ENCODE measurements at places on chromosomes 5 and 9.

- no peak for DNase-seq
These were observed 36.8 kb downstream of the PCDHAC2 start for GRCh38 chr5:141003031-141003430.

- DNase-seq = no peak
These were observed 23.4 kb downstream of the RANBP17 start for GRCh38 chr5:170885256-170885655.

DNA sequence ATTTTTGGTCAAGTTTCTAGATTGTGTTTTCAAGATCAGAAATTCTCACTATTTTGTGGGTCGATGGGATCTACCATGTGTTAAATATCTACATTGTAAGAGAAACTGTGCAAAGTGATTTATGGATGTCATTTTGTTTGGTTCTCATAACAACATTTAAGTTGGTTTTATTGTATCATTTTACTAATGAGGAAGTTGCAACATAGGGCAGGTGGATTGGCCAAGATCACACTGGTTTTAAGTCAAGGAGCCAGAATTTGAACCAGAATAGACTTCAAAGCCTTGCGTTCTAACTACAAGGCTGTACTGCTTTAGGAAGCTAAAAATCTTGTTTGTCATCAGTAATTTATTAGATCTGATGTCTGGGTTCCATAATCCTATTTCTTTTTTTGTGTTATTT lies 23.4 kb downstream of the SH3TC2 start:
- no peak for DNase-seq

GRCh38 chr5:120372899-120373298 lies 91.2 kb upstream of the PRR16 start:
- no peak for DNase-seq

DNA sequence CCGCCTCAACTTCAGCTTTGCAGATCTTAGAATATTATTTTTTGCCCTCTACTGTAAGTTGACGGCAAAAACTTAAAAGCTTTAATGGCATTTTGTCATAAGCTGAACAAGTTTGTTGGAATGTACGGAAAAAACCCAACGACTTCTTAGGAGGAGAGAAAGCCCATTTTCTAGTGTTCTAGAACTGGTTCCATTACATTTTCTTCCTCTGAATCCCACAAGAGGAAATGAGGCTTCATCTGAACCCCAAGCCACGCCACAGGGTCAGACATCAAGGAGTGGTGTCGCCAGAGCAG lies 113.7 kb downstream of the LHFPL2 start:
- no peak for DNase-seq

GRCh38 chr5:43192558-43193180 lies 644 bp downstream of the NIM1K start:
- peak; percentile 24 for DNase-seq

DNA sequence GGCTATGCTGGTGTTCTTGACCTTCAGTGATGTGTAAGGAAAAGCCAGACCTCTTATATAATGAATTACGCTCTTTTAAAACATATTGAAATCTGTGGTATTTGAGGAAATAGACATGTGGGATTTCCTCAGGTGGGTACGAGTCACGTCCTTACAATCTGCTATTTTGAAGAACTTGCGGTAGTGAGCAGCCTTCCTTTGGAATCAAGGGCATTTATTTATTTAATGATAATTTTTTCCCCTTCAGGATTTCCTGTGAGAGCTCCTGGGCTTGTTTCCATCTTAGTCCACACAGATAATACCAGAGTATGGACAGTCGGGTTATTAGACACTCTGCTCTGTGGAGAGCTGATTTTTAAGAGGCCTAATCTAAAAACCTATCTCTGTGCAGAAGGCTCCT lies 167.9 kb downstream of the ARHGEF28 start:
- DNase-seq = no peak

GRCh38 chr5:109936996-109937395 lies 247.3 kb downstream of the MAN2A1 start:
- no peak for DNase-seq

GRCh38 chr5:77850536-77851175 lies 74.5 kb upstream of the TBCA start:
- DNase-seq = peak; percentile 27

GRCh38 chr9:74064702-74065101 lies 432.4 kb upstream of the RORB start:
- no peak for DNase-seq

DNA sequence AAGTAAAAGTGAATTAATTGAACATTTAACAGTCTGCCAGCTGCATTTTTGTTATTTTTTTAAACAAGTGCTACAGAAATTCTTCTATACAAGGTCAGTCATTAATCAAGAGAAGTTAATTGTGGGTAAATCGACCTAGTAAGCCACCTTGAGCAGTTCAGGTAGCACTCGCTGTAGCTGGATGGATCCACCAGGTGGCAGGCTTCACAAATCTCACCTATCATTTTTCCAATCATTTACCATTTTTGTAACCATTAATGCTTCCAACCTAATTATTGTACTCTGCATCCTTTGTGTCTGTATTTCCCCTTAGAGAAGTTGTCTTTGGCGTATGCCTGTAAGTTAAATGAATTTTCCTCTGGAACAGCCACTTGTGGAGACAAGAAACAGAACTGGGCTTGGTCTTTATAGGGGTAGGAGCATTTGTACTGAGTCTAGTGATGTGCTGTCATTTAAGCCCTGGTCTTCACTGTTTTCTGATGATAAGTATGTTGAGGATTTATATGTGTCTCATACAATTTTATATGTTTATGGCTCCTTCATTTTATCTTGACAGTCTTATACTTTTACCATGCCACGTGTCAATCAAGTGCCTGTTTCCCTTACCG lies 39.5 kb downstream of the CD180 start:
- DNase-seq = no peak

- DNase-seq = peak; percentile 26
These were observed 250.6 kb upstream of the MAP3K1 start for GRCh38 chr5:56564541-56565282.

GRCh38 chr5:82847562-82847961 lies 229.6 kb downstream of the TMEM167A start:
- no peak for DNase-seq

DNA sequence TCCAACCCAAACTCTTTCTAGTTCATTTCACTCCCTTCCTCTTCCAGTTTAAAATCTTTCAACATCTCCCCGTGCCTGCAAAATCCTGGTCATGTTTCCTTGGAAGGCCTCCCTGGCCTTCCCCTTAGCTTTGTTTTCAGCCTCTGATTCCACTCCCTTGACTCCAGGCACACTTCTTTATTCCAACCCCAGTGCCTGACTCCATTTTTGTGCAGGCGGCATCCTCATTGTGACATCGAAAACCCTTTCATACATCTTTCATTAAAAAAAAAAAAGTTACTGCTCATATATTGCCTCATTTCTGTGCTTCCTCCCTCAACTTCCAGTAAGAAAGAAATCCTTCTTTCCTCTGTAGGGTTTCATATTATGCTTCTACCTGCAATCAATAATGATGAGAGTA lies 7.1 kb upstream of the TNFSF8 start:
- DNase-seq = no peak

DNA sequence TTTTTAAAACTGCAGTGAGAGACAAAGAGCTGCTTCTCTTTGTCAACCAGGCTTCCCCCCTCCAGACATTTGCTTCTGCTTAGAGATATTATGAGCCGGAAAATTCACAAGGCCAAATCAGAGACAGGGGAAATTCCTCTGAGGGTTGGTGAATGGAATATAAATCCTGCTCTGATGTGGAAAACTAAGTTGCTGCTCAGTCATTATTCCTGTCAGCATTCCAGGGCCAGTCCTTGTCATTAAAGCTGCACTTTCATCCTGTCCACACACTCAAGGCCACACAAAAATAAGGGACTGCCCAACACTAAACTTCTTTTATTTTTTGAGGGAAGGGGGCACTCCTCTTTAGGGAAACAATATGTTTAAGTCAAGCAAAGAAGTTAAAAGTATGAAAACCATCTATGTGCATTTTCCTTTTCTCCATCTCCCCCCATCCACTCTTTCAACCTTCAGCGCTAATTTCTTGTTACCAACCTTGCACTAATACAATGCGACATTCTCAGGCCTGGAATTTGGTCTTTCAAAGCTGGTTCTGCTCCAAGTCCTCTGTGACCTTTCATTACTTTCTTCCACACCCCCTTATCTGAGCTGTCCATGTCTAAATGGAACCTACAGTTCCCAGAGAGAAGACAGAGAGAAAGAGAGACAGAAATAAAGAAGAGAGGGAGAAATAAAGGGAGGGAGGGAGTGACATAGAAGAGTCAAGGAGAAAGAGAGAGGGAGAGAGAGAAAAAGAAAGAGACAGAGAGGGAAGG lies 118.9 kb upstream of the S1PR3 start:
- DNase-seq = peak; percentile 45

DNA sequence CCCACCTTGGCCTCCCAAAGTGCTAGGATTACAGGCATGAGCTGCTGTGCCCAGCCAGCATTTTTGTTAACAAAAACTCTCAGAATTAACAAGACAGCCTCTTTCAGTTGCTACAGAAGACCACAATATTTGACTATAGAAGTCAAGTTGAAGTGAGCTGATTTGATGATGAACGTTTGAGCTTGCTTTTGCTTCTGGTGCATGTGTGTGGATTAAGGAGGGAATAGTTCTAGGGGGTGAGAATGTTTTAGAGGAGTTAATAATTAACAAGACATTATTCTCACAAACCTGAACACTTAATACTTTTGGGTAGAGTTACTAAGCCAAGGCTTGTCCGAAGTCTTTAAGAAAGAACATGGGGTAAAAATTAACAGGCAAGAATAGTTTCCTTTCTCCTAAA lies 191.6 kb downstream of the TENT4A start:
- no peak for DNase-seq

DNA sequence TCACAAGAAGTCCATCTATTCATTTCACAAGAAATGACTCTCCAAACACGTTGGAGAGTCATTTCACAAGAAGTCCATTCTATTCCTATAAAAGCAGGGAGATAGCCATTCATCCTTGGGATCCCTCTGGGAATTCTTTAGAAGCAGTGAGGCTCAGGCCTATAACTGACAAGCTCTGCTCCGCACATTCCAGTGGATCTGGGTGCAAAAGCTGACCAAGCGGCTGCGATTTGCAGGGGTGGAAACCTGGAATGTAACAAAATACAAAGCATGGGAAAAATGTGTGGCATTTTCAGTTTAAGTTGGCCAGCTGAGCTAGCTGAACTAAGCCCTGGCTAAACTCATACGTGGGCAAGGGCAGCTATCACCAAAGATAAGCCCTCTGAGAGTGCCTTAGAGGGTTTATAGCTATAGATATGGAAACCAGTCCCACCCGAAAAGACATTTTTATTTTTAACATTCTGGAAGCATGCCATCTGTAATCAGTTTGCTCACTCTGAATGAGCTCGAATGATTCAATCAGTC lies 8.7 kb downstream of the TAS2R1 start:
- DNase-seq = no peak

DNA sequence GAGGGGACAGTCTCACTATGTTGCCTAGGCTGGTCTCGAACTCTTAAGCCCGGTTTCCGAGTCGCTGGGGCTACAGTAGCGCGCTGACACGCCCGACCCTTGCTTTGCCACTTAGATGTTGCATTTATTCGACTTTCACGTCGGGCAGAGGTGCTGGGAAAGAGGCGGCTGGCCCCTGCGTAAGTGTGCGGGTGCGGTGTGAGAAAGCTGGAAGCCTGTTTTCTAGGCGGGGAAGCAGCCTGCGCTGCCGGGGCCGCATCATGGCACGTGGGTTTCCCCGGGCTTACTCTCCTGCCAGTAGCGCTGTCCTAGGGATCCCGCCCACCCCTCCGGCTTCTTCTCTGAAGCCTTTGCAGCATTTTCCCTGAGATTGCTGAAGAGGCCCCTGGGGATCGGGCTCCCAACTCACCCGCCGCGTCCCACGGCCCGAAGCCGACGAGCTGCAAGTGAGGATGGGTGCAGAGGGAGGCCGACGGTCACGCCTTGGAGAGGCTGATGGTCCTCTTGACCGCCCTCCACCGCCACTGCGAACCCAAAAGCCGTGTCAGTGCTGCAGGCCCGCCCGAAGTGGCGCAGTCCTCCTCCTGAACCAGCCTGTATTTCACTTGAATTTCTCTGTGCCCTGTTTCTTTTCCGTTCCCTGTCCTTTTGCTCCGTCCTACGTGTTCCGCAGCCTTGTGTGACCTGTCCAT lies 5.8 kb upstream of the TRIM41 start:
- DNase-seq = peak; percentile 68

GRCh38 chr5:38593959-38594358 lies 37.5 kb upstream of the LIFR start:
- no peak for DNase-seq

- no peak for DNase-seq
These were observed 360.0 kb downstream of the BRINP1 start for GRCh38 chr9:119009249-119009648.
